ENCODE measurements at places on chromosomes 3 and 15. TPM values are rescaled to one million over a fixed set of nuclear protein-coding genes. Genes with fewer than 3 reads are reported as not detected.

DNA sequence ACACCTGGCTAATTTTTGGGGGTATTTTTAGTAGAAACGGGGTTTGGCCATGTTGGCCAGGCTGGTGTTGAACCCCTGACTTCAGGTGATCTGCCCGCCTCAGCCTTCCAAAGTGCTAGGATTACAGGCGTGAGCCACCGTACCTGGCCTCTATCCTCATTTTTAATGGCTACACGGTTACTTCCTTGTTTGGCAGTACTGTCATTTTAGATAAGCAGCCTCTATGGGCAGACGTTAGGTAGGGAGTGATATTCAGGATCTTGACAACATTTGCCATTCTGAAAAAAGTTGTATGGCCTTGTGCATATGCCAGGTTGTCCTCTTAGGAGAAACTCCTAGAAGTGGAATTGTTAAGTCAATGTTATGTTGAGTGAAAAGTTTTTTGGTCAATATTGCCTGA, 141.7 kb downstream of the ITPR1 start:
- DNase-seq = no peak

GRCh38 chr15:93460717-93461116, 371.7 kb upstream of the RGMA start:
- no peak for DNase-seq

DNA sequence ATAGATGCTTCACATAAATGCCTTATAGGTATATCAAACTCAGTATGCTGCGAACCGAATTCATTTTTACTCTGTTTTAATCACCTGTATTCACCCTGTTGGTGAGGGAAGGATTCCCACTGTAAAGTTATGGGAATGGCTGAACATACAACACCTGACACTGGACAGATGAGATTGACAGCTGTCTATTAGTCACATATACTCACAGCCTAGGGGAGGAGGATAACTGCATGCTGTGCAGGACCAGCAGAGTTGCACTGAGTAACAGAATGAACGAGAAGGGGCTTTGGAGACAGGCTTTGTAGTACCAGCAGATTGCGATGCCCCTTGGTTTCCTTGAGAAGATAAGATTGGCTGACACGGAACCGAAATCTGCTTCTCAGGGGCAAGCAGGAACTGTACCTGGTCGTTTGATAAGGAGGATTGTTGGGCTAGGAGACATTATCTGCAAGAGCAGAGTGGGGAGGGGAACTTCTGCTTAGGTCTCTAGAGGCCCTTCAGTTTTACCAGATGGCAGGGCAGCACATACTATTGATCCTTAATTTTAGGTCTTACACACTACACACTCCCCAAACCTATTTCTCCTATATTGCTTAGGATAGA, 43.5 kb upstream of the SLC22A13 start:
- no peak for DNase-seq

DNA sequence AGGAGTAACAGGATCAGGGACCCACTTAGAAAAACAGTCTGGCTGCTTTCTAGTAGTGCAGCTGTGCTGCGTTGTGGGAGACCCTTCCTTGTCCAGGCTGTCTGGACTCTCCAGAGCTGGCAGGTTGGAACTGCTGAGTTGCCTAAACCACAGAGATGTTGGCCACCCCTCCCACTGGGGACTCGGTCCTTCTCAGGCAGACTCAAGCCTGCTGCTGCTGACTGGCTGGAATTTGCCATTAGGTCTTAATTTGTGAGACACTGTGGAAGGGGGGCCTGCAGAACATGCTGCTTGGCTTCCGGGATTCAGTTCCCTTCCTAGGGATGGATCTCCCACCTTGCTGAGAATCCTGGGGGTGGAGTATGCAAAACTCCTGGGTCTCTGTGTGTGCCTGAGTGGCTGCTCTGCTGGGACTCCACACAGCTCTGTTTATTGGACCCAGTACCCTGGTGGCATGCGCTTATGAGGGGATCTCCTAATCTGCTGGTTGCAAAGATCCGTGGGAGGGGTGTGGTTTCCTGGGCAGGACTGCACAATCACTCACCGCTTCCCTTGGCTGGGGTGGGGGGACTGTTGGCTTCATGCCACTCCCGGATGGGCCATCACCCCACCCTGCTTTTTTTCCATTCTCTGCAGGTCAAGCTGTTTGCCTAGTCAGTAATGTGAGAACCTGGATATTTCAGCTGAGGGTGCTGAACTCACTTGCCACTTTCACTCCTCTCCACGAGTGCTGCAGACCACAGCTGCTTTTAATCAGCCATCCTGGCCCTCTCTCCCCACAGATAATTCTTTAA, 150.5 kb downstream of the CFAP20DC start:
- DNase-seq = peak; percentile 76

DNA sequence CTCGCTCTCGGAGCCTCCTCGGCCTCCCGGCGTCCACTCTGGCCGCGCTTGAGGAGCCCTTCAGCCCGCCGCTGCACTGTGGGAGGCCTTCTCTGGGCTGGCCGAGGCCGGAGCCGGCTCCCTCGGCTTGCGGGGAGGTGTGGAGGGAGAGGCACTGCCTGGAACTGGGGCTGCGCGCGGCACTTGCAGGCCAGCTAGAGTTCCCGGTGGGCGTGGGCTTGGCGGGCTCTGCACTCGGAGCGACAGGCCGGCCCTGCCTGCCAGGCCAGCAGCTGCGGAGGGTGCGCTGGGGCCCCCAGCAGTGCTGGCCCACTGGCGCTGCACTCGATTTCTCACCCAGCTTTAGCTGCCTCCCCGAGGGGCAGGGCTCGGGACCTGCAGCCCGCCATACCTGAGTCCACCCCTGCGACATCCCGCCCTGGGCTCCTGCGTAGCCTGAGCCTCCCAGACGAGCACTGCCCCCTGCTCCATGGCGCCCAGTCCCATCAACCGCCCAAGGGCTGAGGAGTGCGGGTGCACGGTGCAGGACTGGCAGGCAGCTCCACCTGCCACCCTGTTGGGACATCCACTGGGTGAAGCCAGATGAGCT, 765.0 kb downstream of the IGSF11 start:
- peak; percentile 62 for DNase-seq

DNA sequence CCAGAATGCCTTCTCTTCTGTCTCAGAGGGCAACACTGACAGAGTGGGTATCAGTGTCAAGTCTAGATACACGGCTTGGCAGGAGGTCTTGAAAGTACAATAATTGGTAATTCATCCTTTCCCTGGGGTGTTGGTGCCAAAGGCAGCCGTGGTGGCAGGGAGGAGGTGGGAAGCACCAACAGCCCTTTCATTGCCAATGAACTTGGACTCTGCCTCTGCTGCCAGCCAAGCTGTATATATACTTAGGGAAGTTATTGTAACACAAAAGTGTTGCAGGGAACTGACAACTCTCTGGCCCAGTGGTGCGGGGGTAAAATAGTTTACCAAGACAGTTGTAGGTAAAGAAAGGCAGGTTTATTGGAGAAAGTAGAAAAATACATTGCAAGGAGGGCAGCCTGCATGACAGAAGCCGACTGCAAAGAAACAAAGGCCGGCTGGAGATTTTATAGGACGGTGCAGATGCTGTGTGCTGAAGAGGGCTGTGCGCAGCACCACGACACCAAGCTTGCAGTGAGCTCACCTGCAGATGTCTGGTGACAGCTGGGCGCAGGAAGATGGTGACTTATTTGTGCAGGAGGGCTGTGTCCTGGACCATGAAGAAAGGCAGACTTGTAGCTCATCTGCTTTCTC, 4.0 kb upstream of the FAM3D start:
- DNase-seq = no peak

DNA sequence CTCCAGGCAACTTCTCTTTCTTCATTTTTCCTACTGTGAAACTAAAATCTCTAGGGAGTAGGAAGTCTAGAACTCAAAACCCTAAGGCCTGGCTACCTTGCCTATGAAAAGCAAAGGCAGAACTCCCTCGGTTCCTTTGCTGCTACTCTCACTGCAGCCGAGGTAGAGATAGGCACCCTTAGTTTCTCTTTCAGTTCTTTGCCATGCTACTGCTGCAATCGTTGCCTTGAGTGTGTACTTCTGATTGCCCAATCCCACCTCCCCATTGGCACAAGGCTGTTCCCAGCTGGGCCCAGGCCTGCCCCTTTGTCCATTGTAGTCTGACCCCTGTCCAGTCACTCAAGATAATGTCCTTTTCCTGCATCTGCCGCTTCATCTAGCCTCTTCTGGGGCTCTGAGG, 92.3 kb upstream of the MRPS22 start:
- DNase-seq = no peak

- no peak for DNase-seq
Measured at GRCh38 chr3:128933213-128933921, 53.9 kb downstream of the ACAD9 start.

Gene CLDN18
- not detected for total RNA-seq

Data from spleen (tissue), 13 donors.